ENCODE measurements at places on chromosomes 11 and 22.

DNA sequence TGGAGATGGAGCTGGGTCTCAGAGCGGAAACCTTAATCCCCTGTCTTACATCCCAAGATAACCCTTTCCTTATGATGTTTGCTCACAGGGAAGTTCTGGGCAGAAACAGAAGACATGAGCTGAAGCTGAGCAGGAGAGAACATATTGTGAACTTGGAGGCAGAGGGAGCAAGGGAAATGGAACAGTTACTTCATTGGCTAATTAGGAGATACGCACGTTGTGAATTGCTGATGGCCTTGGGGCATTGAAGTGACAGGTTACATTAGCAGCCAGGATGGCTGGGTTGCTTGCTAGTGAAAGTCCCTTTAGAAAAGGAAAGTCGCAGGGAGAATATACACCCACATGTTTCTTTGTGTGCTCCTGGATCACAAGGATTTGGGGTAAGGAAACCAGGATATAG is 48.7 kb downstream of the TENM4 start:
- DNase-seq = no peak

- no peak for DNase-seq
Measured at GRCh38 chr11:85776951-85777602, 33.9 kb downstream of the SYTL2 start.

DNA sequence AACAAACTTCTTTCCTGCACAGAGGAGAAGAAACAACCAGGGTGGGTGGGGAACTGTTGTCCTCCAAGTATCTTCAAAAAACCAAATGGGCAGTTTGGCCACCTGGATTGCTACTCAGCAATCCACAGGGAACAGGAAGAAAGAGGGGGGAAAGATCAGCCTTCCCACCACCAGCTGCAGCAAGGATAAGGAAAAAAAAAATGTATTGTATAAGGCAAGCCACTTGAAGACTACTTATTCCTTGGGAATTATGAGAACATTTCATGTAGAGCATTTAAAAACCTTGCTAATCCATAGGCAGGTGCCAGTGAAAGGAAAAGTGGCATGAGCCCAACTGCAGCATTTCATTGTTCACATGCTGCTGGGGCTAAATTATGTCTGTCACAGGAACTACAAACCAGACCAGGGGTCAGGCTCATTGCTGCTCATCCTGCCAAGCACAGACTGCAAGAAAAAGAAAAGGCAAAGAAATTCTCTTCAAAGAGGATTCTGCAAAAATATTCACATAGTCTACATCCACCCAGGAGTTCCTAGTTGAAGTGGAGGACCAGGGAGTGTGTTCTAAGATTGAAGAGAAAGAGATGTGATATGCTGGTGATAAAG is 2.2 kb downstream of the RAB30 start:
- no peak for DNase-seq

- DNase-seq = no peak
Measured at GRCh38 chr11:100680070-100680469, 7.0 kb upstream of the ARHGAP42 start.

DNA sequence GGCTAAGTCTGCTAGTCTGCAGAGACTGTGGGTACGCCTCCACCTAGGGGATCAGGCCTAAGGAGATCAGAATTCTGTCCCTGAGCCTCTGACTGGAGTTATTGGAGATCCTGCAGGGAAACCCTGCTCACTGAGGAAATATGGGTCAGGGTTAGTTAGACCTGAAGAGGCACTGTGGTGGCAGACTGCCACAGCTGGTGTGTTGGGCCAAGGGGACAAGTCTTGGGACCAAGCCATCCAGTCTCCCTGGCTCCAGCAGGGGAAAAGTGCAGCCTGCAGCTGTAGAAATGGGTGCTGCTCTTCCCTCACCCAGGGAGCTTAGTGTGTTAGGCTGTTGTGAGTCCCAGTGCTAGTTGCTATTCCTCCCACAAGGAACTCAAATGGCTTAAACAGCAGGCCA is 334.8 kb upstream of the LARGE1 start:
- no peak for DNase-seq

GRCh38 chr11:2975594-2975993 is 16.5 kb downstream of the NAP1L4 start:
- DNase-seq = peak; percentile 42

DNA sequence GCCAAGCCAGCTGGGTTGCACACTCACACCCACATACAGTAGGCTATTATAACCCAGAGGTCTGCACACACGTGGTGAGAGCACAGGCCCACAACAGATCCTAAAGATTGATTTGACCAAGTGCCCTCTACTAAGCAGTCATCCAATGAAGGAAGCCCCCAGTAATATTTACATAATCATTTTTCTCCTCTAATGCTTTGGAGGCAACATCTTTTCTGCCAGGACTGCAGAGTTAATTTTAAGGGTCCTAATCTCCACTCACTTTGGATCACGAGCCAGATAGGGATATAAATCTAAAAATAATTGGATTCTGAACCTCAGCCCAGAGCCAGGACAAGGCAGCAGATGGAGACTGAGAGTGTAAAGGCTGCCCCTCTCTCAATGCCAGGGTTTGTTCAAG is 49.1 kb upstream of the MTNR1B start:
- DNase-seq = no peak

DNA sequence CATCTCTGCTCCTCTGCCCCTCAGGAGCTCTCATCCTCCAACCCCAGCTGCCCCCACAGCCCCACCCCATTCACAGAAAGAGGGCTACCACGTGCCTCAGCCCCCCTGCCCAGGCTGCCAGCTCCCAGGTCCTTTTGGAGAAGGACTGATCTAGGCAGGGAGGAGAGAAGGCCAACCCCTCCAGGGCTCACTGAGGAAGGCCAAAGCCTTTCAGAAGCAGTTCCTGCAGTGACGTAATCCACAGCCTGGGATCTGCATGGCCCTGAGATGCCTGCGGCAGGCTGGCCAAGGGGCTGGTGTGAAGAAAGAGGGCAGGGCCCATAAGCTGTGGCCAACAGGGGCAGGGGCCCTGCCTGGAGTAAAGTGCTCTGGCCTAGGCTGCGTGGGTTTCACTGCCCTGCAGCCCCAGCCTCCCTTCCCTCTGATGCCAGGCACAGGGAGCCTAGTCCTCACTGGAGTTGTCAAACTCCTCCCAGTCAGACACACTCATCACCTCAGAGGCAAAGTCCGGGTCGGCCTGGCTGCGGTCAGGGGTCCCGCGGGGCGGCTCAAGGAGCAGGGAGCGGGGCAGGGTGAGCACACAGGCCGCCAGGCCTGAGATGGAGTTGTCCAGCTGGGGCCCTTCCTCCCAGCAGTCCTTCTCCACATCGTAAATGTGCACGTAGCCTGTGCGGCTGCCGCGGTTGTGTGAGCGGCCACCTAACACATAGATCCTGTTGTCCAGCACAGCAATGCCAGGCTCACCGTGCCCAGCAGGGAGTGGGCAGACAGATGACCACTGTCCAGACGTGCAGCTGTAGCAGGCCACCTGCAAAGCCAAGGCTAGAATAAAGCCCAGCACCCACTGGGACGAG is 4.2 kb upstream of the SCARF2 start:
- no peak for DNase-seq

DNA sequence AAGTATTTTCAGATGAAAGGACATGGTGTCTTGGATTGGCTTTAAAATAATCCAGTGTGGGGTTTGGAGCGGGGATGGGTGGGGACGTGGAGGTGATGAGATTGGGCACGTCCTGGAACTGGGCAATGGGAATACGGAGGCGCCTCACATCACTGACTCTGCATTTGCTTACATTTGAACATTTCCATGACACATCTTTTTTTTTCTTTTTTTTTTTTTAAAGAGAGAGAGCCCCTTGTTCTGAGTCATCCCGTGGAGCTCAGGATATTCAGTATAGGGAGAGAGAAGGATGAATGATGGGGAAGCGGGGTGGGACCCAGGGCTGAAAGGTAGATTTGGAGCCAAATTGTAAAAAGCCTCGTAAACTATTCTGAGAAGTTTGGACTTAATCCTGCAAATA is 142.7 kb downstream of the FBXO7 start:
- no peak for DNase-seq

- DNase-seq = no peak
Measured at GRCh38 chr11:121483805-121484480, 31.2 kb upstream of the SORL1-AS1 start.

DNA sequence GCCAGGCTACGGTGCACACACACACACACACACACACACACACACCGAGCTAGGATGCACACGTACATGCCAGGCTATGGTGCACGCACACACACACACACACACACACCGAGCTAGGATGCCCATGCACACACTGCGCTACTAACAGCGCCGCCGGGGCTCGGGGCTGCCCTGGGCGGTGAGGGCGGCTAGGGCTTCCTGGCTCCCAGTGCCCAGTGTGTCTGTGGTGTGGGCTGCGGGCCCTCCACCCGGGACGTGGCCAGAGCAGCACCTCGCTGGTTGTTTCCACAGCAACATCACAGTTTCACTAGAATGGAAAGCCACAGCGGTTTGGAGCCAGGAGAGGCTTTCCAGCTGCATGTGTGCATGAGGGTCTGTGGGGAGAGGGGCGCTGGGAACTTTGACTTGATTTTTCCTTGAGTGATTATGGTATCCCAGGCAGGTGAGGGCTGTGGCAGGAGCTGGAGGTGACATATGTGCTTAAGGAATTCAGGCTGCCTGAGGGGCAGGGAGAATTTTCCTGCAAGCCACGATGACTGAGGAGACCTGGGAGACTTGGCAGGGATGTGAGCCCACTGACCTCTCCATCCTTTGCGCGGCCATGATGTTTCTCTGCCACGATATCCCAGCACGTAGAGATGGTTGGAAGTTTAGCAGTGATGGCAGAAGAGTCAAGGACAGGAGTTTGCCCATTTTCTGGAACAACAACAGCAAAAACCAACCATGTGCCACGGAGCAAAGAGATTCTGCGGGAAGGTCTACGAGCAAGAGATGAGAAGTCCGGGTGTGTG is 195.9 kb downstream of the SNX19 start:
- no peak for DNase-seq

GRCh38 chr11:121422675-121423074 is 29.4 kb upstream of the SORL1 start:
- no peak for DNase-seq

GRCh38 chr11:68090706-68091105 is 30.5 kb downstream of the CHKA start:
- peak; percentile 49 for DNase-seq

GRCh38 chr11:47399860-47400767 is 8.3 kb upstream of the SLC39A13 start:
- DNase-seq = peak; percentile 84

DNA sequence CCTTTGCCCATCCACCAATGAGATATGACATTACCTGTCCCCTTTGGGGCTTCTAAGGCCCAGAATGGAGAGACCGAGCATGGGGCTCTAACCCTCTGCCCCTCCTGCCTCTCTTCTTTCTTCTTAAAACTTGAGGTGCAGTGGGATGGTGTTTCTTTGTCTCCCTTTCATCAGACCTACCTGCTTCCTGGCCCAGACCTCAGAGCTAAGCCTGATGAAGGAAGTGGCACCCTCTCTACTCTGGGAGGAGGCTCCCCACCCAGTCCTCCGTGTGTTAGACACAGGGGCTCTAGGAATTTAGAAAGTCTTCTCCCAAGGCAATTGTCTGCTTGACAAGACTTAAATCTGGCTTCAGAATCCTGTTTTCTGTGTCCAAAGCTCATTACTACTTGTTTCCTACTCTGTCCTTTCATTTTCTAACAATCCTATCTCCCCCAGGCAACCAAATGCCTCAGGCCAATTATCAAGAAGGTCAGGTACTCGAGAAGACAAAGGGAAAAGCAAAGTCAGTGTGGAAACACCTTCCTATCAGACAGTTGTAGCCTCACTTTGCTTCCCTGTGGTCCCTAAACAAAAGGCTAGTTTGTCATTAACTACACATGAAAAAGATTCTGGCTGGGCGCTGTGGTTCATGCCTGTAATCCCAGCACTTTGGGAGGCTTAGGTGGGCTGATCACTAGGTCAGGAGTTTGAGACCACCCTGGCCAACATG is 20.3 kb upstream of the PARVA start:
- no peak for DNase-seq

DNA sequence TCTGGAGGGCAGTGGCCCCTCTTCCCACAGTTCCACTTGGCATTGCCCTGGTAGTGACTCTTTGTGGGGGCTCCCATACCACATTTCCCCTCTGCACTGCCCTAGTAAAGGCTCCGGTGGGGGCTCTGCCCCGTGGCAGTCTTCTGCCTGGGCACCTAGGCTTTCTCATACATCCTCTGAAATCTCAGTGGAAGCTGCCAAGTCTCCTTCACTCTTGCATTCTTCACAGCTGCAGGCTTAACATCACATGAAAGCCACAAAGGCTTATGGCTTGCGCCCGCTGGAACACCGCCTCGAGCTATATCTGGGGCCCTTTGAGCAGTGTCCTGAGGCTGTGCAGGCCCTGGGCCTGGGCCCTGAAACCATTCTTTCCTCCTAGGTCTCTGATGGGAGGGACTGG is 25.3 kb downstream of the PLEKHB1 start:
- no peak for DNase-seq

DNA sequence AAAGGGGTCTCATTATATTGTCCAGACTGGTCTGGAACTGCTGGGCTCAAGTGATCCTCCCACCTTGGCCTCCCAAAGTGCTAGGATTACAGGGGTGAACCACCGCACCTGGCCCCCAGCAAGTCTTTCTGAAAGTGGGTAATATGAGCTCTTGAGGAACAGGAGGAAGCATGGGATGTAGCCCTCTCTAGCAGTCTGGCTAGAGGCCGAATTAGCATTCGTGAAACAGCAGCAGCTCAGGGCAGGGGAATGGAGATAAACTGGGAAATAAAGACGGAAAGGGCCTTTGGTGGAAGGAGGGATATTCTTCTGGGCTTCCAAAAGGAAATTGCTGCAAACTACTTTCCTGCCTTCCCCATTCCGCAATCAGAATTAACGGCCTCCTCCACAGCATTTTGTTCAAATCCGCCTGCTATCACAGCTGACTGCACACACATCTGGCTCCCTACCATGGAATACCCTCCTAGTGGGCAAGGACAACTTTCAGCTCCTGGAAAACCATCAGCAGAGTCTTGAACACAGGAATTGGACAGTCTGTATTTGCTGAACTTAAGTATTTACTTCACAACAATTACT is 44.3 kb downstream of the MICAL3 start:
- no peak for DNase-seq

DNA sequence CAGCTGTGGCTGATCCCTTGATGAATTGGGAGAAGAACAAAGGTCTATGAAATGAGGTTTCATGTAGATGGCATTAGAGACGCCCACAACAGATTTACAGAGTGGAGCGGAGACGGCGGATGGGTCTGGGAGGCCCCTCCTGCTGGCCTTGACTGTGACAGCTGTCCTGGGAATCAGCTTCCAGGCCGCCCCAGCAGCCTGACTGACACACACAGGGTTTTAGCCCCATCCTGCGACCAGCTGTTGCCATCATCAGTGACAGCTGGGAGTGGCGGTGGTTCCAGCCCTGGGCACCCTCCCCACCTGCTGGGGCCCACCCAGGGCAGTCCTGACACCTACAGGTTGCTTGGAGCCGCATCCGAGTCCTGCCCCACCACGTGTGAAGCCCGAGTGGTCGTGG is 64.0 kb upstream of the PPP6R3 start:
- no peak for DNase-seq

- no peak for DNase-seq
Measured at GRCh38 chr11:953512-953911, 27.8 kb downstream of the AP2A2 start.

DNA sequence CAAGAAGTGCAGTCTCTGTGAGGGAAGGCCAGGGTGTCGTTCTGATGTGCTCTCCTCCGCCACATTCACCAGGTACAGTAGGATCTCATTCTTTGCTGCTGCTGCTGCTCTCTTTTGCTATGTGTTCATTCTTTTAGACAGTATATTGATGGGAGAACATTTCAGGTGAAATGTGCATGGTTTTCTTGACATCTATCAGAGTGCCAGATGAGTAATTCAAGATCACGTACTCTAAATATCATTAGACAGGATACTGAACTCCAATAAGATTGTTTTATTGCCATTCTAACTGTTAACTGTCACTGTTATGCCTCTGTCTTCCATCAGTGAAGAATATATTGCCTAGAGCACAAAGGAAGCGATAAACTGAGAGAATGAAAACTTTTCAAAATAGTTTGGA is 771.0 kb upstream of the ARHGAP42 start:
- no peak for DNase-seq

All from KBM-7 (cell line).